ENCODE measurements at places on chromosomes 7 and 10.
A peak's percentile ranks its signal among the peaks of the same experiment; 100 is the strongest.

DNA sequence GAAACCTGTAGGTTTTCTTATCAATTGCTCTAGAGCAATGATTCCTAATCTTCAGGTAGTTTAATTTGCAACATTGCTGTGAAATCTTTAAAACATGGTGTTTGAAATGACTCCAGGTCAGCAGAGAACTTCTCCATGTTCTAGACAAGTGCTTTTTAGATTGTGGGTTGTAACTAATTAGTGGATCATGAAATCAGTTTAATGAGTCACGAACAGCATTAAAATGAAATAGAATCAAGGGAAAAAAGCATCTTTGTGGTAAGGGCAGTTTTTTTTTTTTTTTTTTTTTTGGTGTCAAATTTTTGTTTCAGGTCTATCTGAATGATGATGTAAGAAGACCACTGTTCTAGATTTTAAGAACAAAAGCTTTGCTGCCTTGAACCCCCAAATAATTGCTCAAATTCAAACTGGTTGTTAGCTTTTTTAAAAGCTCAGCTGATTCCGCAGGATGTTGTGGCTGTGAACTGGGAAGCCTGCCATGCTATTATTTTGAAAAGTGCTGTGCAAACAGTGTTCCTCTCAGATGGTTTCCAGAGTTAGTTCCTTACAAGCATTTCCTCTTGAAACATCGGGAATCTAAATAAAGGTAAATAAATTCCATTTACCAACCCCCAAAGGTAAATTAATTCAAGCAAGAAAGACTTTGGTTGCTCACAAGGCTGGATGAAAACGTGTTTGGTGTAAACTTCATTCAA, 13.1 kb upstream of the PDK4 start:
- DNase-seq, result peak; percentile 49

GRCh38 chr10:93515071-93516005, 18.9 kb downstream of the CEP55 start:
- DNase-seq, result no peak

DNA sequence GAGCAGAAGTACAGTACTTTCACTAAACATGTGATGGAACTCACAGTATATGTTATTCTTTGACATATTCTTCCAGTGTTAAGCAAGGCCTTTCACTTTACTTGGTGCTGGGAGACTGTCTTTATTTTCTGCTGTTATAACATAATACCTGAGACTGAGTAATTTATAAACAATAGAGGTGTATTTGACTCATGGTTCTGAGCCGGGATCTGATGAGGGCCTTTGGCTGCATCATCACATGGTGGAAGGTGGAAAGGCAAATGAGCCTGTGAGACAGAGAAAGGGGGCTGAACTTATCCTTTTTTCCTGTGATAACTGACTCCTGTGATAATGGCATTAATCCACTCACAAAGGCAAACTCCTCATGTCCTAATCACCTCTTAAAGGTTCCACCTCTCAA, 1.4 kb downstream of the SUPV3L1 start:
- no peak for DNase-seq

DNA sequence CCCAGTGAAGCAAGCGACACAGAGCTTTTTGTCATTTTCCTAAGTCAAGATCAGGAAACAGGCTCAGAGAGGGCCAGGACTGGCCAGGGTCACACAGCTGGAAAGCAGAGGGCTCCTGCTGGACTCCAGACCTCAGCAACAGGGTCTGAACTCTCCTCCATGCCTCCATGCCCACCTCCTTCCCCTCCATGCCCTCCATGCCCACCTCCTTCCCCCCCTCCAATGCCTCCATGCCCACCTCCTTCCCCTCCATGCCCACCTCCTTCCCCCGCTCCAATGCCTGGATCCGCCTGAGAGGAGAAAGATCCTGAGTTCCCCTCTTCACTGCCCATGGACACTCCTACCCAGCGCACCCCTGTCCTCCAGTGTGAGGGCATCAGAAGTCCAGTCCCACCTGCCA, 51.3 kb downstream of the OAT start:
- DNase-seq, result no peak

- DNase-seq, result no peak
These were observed 4.6 kb downstream of the REPIN1 start for GRCh38 chr7:150373049-150373801.

DNA sequence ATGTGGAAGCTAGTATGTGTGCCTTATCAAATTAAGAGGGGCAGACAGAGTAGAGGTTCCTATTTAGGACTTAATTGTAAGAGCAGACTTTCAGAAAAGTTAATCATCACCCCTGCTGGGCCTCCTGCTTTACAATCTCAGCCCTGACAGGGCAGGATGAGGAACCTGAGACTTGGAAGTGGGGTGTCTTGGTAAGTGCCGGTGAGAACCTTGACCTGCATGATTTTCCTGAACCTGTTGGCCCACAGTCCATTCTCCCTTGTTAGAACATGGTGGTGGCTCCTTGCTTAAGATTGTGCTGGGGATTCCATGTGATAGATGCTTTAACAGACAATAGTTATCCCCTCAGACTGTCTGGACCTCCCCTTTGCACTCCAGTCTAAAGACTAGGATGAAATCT, 141.7 kb upstream of the TMEM72 start:
- DNase-seq, result no peak

GRCh38 chr10:26621889-26622711, 75.4 kb upstream of the PDSS1 start:
- DNase-seq, result no peak

GRCh38 chr7:142709921-142710320, 39.4 kb upstream of the PRSS1 start:
- DNase-seq, result no peak

DNA sequence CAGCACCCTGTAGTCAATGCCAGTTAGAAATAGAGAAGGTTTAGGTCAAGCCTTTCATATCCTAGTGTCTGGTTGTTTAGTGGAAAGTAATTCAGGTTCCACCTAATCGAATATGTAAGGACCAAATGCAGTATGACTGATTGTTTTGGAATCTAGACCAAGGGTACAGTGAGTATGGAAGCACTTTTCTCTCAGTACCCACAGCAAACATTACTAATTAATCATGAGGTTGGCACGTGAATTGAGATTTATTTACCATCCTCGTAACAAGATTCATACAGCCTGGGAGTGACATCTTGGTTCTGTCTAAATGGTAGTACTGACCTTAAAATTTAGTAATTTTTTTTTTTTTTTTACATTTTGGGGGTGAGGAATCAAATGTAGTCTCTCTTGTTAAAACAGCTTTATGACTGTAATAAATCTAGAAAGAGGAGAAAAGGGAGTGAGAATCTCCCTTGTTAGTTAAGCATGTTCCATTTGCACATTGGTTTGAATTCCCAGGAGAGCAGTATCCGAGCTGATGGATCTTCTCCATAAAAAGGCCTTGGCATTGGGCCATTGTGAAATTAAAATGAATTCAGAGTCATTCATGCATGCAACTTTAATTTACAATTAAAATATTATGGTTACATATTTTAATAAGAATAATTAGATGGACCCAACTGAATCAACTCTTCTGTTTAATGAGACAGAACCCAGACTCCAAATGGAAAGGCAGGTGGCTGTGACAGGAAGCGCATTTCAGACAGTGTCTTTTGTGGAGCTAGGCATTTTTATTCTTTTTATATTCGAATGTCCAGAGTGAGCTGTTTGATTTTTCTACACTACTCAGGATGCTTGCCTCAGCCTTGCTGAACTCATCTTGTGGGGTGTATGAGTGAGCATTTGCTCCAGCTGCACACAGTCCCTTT, 57.6 kb downstream of the SNX10 start:
- no peak for DNase-seq

DNA sequence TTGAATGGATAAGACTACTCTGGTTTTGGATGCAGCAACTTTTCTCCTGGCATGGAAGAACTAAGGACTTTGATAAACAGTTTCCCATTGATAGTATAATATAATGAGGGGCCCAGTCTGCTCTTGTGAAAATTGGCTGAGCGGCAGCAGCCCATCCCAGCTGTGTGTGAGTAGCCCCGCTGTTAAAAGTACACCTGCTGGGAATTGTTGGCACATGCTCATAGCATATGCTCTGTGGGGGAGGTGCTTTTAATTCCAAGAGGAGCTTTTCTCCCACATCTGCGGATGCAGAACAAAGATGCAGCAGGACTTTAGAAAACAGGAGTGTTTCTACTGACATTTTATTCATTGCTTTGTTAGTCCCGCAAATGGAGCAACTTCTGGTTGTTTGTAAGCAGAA, 19.0 kb downstream of the SRI start:
- DNase-seq, result peak; percentile 59

DNA sequence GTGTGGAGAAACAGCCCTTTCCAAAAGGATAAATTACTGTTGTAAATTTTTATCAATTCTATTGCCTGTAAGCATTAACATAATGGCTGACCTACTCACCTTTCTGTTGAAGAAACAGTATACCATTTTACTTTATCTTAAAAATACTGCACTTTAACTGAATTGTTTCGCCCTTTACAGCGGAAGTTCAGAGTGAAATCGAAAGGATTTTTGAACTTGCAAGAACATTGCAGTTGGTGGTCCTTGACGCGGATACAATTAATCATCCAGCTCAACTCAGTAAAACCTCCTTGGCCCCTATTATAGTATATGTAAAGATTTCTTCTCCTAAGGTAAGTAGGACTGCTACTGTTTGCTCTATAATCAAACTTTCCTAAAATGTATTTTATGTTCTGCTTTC, 117.5 kb downstream of the NSUN6 start:
- no peak for DNase-seq

GRCh38 chr10:71623098-71623985, 96.2 kb downstream of the C10orf105 start:
- no peak for DNase-seq

GRCh38 chr10:48742891-48743860, 58.5 kb downstream of the WDFY4 start:
- no peak for DNase-seq

GRCh38 chr10:14557567-14557966, 217.1 kb downstream of the FAM107B start:
- DNase-seq, result no peak

DNA sequence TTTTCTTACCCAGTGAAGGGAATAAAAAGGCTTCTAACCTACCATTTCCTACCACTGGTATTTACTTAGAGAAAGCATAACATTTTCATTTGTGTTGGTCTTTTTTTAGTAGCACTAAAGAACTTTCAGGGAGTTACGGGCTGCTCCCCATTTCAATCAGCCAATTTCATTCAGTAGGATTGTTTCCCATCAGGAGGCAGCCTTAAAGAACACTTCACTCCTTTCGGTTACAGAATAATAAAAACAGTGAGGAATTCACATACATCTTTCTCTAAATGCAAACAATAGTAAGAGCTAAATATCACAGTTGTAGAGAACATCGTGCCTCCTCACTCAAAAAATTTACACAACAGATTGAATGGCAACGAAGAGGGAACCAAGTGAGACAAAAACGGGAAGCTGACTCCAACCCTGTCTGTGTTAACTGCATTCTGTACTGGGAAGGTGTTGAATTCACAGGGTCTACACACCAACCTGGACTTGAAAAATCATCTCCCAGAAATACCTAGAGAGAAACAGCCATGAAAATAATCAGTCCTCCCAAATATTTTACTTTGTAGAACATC, 55.5 kb upstream of the ABLIM1 start:
- no peak for DNase-seq

GRCh38 chr10:17781856-17782255, 27.3 kb upstream of the MRC1 start:
- DNase-seq, result no peak

- no peak for DNase-seq
These were observed 123.0 kb upstream of the VSTM2A start for GRCh38 chr7:54419209-54419608.

Measured in SHP77 (cell line).